Psoas muscle (tissue), 8 donors: ENCODE measurements at places on chromosomes 12 and 14. TPM values are rescaled to one million over a fixed set of nuclear protein-coding genes. Genes with fewer than 3 reads are reported as not detected.

- no peak for DNase-seq
- H3K27ac ChIP-seq, result no peak overlapping the region
- no peaks in the 10 kb centered on the region for H3K4me1 ChIP-seq
- H3K4me3 ChIP-seq, result no peak overlapping the region
- H3K27me3 ChIP-seq, result no peaks in the 10 kb centered on the region
- H3K36me3 ChIP-seq, result no peaks in the 10 kb centered on the region
Measured at GRCh38 chr12:28507033-28507432, 316.8 kb downstream of the CCDC91 start.

- H3K27ac ChIP-seq, result no peak overlapping the region
- H3K4me1 ChIP-seq, result no peaks in the 10 kb centered on the region
- no peak overlapping the region for H3K4me3 ChIP-seq
- DNase-seq, result no peak
Measured at GRCh38 chr14:52740751-52741150, 10.8 kb downstream of the STYX start.

The SLC38A4 gene
- 10.3 TPM for total RNA-seq

GRCh38 chr12:80195074-80195726 is 95.9 kb downstream of the OTOGL start:
- no peak overlapping the region for H3K4me3 ChIP-seq
- no peaks in the 10 kb centered on the region for H3K36me3 ChIP-seq
- H3K4me1 ChIP-seq, result peaks cover 5% of the 10 kb centered on the region
- no peaks in the 10 kb centered on the region for H3K27me3 ChIP-seq
- H3K27ac ChIP-seq, result no peak overlapping the region

The ESRRB gene
- total RNA-seq, result 9.9 TPM

The BCL11B gene
- total RNA-seq, result 0.15 TPM

- H3K4me1 ChIP-seq, result no peaks in the 10 kb centered on the region
- H3K4me3 ChIP-seq, result no peak overlapping the region
- no peak for DNase-seq
- H3K27ac ChIP-seq, result no peak overlapping the region
- no peaks in the 10 kb centered on the region for H3K27me3 ChIP-seq
- no peaks in the 10 kb centered on the region for H3K36me3 ChIP-seq
Measured at GRCh38 chr12:33226671-33227070, 212.9 kb downstream of the SYT10 start.

The HOXC4 gene
- total RNA-seq, result 4.7 TPM

DNA sequence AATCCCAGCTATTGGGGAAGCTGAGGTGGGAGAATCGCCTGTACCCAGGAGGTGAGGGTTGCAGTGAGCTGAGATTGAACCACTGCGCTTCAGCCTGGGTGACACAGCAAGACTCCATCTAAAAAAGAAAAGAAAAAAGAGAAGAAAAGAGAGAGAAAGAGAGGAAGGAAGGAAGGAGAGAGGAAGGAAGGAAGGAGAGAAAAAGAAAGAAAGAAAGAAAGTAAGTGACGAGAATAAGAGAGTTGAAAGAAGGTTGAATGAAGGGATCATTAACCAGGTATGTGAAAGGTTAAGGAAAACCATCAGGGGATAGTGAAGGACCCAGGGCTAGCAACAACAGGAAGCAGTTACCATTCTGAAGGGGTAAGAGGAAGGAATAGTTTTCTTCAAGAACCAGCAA is 4.2 kb upstream of the DTD2 start:
- H3K27ac ChIP-seq, result no peak overlapping the region
- no peak overlapping the region for H3K4me3 ChIP-seq
- no peak for DNase-seq
- H3K4me1 ChIP-seq, result no peaks in the 10 kb centered on the region
- H3K36me3 ChIP-seq, result no peaks in the 10 kb centered on the region
